T-helper 22 cell (primary cell): ENCODE measurements at places on chromosomes 2 and 18.

DNA sequence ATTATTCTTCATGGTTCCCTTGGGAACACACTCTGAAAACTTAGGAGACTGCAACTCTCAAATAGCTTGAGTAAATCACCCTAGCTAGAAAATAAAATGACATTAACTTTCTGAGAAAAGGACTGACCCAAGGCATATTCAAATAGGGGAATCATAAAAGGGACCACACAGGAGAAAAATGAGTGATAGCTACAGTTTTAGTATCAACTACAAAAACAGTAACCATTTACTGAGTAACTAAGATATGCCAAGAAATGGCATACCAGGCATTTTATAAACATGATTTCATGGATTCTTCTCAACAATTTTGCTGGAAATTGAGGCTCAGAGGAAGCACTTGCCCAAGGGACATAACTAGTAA, 84.5 kb downstream of the AFF3 start:
- DNase-seq, result no peak

DNA sequence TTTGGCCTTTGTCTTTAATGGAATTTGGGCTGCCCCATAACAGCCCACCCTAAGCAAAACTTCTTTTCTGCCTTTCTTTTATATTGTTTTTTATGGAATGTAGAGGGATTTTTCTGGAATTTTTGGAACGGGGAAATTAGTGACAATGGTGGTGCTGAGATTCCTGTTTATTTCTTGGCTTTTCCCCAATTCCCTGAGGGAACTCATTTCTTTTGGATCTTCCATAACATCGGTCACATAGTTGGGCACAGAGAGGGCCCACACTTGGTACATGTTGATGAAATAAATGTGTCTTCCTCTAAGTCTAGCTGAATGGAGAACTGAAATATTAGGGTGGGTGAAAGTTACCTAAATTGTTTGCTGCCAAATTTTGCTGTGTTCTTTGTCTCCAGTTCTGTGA, 191.6 kb upstream of the TNP1 start:
- no peak for DNase-seq

- DNase-seq, result no peak
Observed at GRCh38 chr2:41409328-41409727, 638.5 kb upstream of the PKDCC start.

DNA sequence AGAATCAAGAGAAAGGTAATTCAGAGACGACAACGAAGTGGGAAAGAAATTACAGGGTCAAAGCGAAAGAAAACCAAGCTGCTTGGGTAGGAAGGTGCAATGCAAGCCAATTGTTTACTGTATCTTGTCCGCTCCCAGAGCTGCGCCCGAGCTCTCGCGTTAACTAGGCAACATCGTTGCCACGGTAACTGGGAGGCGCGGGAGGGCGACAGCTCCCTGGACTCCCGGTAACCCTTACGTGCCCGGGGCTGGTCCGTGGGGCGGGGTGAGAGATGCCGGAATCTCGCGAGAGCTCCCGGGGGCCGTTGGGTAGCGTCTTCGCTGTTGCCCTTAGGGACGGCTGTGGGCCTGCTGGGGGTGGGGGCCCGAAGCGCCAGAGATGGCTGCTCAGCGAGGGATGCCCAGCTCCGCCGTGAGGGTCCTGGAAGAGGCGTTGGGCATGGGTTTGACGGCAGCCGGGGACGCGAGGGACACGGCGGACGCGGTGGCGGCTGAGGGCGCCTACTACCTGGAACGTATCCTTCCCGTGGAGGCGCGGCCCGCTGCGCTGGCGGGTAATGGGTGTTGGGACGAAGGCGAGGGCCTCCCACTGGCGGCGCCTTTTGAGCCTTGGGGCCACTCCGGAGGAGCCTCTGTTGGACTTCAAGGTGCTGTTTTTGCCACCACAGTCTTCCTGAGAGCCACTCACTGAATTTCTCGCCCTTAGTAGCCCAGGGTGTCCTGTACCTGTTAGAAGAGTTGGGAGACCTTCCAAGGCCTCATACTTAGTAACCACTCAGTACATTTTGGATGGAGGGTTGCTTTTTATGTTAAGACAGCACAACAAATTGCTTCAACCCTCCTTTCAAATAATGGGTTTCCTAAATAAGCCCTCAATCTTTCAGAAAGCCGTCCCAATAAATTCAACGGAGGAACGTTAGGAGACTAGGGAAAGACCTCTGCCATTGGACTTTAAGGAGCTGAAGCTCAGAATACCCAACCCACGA, at the start of gene SPAG16:
TSS of gene SPAG16 (plus strand) at position 360 of the 986 bp plus-strand sequence.
- DNase-seq, result peak; percentile 93

GRCh38 chr18:78977637-78978348, 1.8 kb upstream of the SALL3 start:
- DNase-seq, result no peak

DNA sequence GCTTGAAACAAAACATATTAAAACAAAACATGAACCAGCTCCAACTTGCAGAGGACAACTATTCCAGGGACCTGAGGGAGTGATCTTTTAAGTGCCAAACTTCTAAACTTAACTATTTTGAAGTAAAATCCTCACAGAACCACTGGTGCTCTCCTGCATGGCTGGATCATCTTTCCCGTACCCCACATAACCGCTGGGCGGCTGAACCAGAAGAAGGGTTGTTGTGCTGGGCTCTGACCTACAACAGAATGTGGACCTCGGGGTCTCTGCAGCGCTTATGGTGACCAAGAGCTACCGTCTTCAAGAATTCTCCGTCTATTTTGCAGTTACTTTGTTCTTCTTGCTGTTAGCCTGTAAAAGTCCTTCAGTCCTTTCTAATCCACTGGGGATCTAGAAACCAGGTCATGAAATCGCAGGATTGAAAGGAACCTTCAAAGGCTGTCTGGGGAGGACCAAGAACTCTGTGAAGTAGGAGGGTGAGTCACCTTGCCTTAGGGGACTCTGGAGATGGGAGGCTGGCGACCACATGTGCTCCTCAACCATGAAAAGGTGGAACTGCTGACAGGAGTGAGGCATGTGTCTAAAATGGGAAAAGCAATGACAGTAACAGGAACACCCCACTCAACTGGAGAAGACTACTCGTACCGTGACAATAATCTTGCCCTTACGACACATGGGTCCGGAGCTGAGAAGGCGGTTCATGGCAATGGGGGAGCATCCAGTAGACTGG, 46.6 kb downstream of the HDLBP start:
- DNase-seq, result no peak

- no peak for DNase-seq
Observed at GRCh38 chr2:3108710-3109702, 268.6 kb downstream of the EIPR1 start.

GRCh38 chr2:70659551-70659950, 105.9 kb upstream of the TGFA start:
- no peak for DNase-seq

GRCh38 chr2:48699348-48699930, 56.1 kb downstream of the LHCGR start:
- no peak for DNase-seq

GRCh38 chr2:151518802-151519201, 109.1 kb downstream of the RIF1 start:
- DNase-seq, result no peak

DNA sequence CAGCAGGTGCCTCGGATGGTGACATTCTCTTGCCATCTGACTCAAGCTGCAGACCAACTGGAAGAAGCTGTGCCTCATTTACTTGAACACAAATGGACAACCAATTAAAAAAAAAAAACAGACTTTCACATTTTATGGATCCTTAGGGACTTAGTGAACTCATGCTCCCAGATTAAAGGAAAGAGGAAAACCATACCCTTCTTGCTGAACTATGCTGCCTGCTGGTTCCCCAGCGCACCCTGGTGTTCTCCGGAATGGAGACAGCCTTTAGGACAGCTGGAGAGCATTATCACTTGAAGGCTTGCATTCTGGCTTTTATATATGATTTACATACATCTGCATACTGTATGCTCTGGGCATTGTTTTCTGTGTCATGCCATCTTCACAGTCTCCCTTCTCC, 370.7 kb downstream of the SLC4A3 start:
- no peak for DNase-seq

DNA sequence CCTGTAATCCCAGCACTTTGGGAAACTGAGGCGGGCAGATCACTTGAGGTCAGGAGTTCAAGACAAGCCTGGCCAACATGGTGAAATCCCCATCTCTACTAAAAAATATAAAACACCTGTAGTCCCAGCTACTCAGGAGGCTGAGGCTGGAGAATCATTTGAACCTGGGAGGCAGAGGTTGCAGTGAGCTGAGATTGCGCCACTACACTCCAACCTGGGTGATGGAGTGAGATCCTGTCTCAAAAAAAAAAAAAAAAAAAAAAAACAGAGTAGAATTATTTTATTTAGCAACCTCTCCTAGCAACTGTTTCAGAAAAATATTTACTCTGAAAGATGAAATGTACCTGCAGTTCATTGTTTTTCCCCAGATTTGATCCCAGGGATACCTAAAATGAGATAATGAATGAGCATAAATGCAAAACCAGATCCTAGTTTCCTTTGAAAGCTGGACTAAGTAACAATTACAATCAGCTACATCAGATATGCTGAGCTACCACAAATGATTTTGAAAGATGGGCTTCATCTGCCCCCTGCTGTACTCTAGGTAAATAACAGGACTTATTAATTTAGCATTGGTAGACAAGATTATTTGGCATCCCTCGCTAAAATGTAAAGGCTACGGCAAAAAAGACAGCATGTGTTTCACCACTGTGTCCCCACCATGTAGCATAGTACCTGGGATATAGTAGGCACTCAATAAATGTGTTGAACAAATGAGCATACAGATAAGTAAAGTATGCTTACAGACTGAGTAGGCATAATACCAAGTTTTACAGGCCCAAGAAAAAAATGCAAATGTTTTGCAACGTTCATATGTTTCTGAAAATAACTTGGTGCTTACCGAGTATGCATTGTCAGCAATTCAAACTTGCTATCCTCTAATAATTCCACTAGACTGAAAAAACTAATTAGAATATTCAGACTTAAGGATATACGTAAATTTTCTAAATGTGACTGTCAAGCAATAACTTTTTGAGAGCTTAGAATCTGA, 102.5 kb downstream of the ATL2 start:
- no peak for DNase-seq

DNA sequence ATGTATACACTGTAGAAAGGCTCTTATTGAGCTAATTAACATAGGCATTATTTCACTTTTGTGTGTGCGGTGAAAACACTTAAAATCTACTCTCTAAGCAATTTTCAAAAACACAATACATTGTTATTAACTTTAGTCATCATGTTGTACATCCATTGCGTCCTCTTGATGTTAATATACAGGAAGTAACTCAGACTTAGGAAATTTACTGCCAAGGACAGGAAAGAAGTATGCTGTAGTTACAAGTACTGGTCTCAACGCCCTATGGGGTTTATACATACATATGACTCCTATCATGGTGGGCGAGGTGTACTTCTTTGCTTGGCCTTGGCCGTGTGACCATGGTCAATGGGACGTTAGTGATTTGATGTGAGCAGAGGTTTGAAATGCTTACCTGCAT, 15.5 kb downstream of the SCTR start:
- DNase-seq, result no peak

DNA sequence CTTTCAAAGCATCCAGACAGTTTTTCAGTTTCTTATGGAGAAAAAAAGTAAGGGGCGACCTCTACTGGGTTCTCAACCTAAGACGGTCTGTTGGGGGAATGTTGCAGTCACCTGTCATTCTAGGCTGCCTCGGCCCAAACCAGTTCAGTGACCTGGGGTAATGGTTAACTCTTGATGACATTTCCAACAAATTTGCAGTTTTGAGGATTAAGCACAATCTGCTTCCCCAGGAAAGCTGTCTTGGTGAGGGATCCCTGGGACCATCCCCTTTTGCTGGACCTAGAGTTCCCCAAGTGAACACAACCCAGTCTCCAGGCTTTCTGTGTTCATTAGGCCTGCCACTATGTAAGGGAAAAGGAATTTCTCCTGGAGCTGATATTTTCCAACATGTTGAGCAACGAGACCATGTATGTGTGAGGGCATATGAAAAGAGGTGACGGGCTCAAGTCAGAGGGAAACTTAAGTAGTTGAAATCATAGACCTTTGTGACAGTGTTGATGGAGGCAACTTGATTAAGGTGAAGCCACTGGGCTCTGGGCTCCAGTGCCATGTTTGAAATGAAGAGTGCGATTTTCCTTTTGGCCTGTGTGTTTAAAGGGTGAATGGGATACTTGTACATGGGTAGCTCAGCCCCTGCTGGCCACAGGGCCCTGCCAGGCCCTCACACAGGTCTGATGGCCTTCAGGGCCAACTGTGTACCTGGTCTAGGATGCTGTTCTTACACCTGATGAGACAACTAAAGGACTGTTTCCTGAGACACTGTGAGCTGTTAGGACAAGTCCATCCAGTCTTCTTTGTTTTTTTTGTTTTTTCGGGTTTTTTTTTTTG, 27.0 kb downstream of the FOSL2 start:
- no peak for DNase-seq

DNA sequence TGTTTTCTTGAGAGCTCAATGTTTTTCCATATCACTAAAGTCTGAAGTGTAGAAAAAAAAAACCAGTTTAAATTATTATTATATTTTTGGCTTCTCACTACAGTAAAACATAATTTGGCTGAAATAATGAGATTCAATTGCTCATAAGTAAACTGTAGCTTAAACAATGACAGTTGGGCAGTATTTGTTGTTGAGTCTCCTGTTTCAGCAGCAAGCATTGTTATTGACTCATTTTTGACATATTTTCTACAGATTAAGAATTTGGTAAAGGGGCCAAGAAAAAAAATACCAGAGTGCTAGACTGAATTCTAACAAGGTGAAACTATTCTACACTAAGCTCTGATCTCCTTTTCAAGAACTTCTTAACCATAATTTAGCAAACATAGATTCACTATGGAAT, 2070.4 kb upstream of the CELF4 start:
- no peak for DNase-seq

GRCh38 chr18:55685638-55686037, 97.6 kb upstream of the TCF4 start:
- no peak for DNase-seq

- DNase-seq, result no peak
Observed at GRCh38 chr2:232927793-232928550, 57.9 kb downstream of the SNORC start.

GRCh38 chr18:22045221-22045918, 124.0 kb upstream of the GATA6 start:
- no peak for DNase-seq

GRCh38 chr18:11035814-11036495, 113.4 kb downstream of the PIEZO2 start:
- DNase-seq, result no peak

- DNase-seq, result peak; percentile 4
Observed at GRCh38 chr2:64730551-64731262, 77.0 kb upstream of the SERTAD2 start.

- DNase-seq, result no peak
Observed at GRCh38 chr2:236546561-236547002, 23.0 kb upstream of the ACKR3 start.

- no peak for DNase-seq
Observed at GRCh38 chr2:240295256-240296103, 140.0 kb upstream of the GPC1 start.

- DNase-seq, result no peak
Observed at GRCh38 chr18:77271576-77272481, 22.2 kb downstream of the GALR1 start.

DNA sequence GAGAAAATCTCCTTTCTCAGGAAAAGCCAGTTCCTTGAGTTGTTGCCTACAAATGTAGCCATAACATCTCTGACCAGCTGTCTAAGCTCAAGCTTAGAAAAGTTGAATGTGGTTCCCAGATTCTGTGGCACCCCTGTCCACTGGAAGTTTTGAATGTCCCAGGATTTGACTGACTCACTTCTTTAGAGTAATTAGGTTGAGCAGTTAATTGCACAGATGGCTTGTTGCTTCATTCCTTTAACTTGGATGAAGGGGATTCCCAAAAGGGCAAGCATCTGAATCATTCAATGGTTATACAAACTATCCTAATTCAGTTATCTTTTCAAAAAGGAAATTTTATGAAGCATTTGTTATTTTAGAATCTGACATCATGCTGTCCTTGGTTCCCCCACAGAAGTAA, 374.7 kb downstream of the LNPK start:
- no peak for DNase-seq
